ENCODE measurements at places on chromosomes 4 and X.

DNA sequence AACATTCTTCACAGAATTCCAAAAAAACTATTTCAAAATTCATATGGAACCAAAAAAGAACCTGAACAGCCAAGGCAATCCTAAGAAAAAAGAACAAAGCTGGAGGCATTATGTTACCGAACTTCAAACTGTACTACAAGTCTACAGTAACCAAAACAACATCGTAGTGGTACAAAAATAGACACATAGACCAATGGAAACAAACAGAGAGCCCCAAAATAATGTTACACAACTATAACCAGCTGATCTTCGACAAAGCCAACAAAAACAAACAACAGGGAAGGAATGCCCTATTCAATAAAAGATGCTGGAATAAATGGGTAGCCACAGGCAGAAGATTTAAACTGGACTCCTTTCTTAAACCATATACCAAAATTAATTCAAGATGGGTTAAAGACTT lies 1189.6 kb downstream of the PCDH18 start:
- DNase-seq = no peak

- DNase-seq = no peak
Measured at GRCh38 chrX:13386636-13387035, 66.8 kb upstream of the ATXN3L start.

- DNase-seq = no peak
Measured at GRCh38 chr4:153266988-153267387, 62.7 kb downstream of the TRIM2 start.

DNA sequence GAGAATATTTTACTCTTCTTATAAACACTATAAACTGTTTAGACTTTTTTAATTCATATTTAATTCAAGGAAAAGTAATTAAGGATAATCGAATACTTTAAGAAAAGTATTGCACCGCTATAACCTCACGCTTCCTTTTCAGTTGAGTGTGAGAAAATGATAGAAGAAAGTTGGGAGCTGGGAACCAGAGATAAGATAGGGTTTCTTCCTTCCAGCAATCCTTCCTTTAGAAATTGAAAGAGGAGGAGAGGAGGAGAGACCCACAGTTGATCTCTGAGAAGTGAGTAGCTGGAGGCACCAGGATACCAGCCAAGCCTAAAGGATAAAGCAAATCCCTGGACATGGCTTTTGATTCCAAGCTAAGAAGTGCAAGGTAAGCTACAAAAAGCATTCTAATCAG lies 242.3 kb upstream of the NOCT start:
- no peak for DNase-seq

- no peak for DNase-seq
Measured at GRCh38 chrX:53305996-53306937, 24.9 kb upstream of the IQSEC2 start.

GRCh38 chr4:182188622-182189021 lies 54.6 kb upstream of the TENM3 start:
- no peak for DNase-seq

- DNase-seq = no peak
Measured at GRCh38 chrX:265502-265901, 15.7 kb upstream of the PLCXD1 start.

- no peak for DNase-seq
Measured at GRCh38 chr4:54066718-54067129, 2.3 kb upstream of the CHIC2 start.

GRCh38 chr4:80049813-80050534 lies 23.1 kb downstream of the ANTXR2 start:
- DNase-seq = no peak

DNA sequence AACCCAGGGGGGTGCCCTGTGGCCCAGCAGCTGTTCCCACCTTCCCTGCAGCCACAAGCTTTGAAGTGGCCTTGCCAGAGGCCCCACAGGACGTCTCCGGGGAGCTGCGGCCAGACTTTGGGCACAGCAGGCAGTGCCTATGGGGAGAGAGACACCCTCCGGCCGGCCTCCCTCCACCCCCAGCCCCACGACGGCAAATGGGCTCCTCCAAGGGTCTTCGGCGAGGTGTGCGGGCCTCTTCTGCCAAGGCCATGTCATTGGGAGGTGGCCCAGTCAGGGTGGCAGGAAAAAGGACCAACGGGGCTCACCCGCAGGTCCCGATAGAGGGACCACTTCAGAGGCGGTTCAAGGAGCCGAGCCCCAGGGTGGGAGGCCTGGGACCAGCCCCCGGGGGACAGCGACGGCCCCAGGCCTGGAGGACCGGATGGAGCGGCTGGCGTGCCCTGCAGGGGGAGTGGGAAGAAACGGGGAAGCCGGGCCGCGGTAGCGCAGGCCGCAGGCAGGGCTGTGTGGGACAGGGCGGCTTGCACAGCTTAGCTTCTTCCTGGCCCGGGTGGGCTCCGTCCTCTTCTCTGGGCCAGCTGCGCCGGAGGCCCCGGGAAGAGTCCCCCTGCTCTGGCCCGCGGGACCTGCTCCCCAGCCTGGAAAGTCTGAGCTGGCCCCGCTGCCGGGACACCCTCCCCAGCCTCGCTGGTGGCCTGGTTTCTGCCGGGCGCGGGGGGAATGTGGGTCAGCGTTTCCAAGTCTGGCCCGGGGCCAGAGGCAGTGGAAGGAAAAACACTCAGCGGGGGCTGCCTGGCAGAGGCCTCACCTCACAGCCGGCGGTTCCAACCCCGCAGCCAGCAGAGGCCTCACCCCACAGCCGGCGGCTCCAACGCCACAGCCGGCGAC lies 21.9 kb upstream of the SPON2 start:
- no peak for DNase-seq

DNA sequence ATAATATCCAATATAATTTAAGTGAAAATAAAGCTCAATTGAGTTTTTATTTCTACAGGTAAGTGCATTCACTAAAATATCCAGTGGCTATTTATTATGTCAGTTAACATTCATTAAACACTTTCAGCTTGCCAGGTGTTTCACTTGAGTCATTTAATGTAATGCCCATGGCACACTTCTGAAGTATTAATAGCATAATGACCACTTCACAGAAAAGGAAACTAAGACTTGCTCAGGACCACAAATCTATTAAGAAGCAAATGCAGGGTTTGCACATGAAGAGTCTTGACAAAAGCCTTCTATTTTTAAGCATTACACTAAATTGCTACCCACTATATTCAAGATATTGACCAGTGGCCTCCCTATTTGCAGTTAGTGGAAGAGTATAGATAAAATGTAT lies 612.7 kb downstream of the KCTD8 start:
- peak; percentile 40 for DNase-seq

GRCh38 chr4:8155048-8155447 lies 3.6 kb downstream of the ABLIM2 start:
- DNase-seq = no peak

GRCh38 chr4:36054694-36055422 lies 189.5 kb downstream of the ARAP2 start:
- DNase-seq = no peak

DNA sequence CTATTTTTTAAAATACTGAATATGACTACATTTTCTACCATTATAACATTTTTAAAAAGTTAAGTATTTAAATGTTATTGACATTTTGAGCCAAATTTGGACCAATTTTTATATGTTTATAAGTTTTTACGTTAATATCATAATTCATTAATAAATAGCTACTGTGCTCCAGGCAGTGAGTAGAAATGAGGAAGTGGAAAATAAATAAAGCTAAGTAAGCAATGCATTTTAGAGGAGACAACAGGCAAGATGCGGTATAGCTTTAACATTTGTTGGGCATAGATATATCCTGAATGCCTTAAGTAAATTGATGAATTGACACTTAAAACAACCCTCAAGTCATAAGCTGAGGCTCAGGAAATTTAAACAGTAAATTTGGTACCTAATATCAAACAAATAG lies 474.8 kb downstream of the PCDH10 start:
- no peak for DNase-seq

GRCh38 chrX:133639726-133640125 lies 224.4 kb upstream of the GPC4 start:
- DNase-seq = no peak

DNA sequence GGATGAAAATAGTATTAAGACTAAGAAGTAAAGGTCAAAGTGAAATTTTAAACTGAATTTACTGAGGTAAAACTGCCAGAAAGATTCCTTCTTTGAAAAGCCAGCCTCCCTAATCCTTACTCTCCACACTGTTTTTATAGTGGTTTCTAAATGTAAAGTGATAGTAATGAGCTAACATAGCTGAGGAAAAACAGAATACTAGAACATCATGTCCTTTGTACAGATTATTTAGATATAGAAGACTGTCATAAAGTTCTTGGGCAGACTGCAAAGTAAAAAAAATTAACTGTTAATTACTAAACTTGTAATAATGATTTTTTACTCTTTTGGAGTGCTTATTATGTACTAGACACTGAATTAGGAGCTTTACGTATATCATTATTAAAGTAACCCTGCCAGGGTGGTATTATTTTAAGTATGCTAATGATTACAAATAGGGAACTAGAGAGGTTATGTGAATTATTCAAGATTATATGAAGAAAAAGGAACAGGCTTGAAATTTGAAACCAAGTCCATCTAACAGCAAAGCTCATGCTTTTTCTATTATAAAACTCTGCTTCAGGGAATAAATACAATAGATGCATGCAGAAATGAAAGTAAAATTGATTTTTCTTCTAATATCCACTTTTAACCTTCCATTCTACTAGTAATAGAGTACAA lies 150.5 kb downstream of the TBCK start:
- DNase-seq = no peak

GRCh38 chrX:13747836-13748235 lies 13.3 kb downstream of the OFD1 start:
- no peak for DNase-seq
